ENCODE measurements at places on chromosomes 1 and 21.

- H3K27me3 ChIP-seq = no peaks in the 10 kb centered on the region
- H3K4me3 ChIP-seq = no peak overlapping the region
- H3K4me1 ChIP-seq = peaks cover 8% of the 10 kb centered on the region
- no peaks in the 10 kb centered on the region for H3K36me3 ChIP-seq
- no peak for DNase-seq
Measured at GRCh38 chr1:246418565-246419312, 88.3 kb downstream of the SMYD3 start.

GRCh38 chr1:118075116-118075515, 109.9 kb downstream of the SPAG17 start:
- no peak overlapping the region for H3K4me3 ChIP-seq
- DNase-seq = no peak
- H3K36me3 ChIP-seq = peaks cover 3% of the 10 kb centered on the region
- no peak overlapping the region for H3K27ac ChIP-seq
- H3K27me3 ChIP-seq = peaks cover 8% of the 10 kb centered on the region
- no peaks in the 10 kb centered on the region for H3K4me1 ChIP-seq

GRCh38 chr1:73914951-73915350, 283.0 kb downstream of the LRRIQ3 start:
- no peaks in the 10 kb centered on the region for H3K4me1 ChIP-seq
- H3K27ac ChIP-seq = no peak overlapping the region
- H3K27me3 ChIP-seq = no peaks in the 10 kb centered on the region
- no peak for DNase-seq
- no peak overlapping the region for H3K4me3 ChIP-seq

GRCh38 chr1:57024855-57025254, 59.0 kb upstream of the C8B start:
- H3K27ac ChIP-seq = no peak overlapping the region
- H3K4me1 ChIP-seq = no peaks in the 10 kb centered on the region
- no peak overlapping the region for H3K4me3 ChIP-seq
- no peak for DNase-seq

GRCh38 chr1:16204634-16205333, 7.7 kb downstream of the ARHGEF19 start:
- peak overlapping the region; percentile 71 for H3K27ac ChIP-seq
- H3K4me1 ChIP-seq = peaks cover 19% of the 10 kb centered on the region
- DNase-seq = no peak
- H3K27me3 ChIP-seq = no peaks in the 10 kb centered on the region

DNA sequence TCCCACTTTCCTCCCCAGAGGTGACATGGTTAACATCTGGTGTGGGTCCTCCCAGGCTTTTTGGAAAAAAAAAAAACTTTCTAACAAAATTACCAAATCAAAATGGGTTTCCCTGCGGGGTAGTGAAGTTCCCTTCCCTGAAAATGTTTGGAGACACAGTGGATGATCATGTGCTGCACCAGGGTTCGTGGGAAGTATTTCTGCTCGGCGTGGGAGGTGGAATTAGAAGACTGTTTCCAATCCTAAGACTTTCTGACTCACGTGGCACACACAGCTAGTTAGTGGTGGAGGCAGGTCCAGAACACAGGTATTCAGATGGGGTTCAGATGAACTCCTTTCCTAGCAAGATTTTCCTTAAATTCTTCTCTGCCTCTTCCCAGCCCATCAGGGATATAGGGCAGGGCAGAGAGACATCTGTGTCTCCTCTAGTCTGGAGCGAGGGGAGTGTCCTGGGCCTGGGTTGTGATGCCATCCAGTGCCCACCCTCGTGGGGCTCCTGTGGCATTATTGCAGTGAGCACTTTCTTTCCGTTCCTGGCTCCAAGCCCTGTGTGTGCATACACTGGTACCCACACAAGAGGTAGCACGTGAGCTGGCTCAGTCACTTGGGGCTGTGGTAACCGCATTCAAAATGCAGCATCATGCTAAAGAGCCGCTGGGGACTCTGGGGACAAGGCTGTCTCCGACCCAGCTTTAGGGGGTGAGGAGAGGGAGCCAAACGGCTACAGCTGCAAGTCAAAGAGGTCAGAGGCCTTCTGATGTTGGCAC, 27.5 kb downstream of the KCNC4 start:
- H3K4me1 ChIP-seq = no peaks in the 10 kb centered on the region
- H3K4me3 ChIP-seq = no peak overlapping the region
- DNase-seq = no peak
- peaks cover 3% of the 10 kb centered on the region for H3K36me3 ChIP-seq
- H3K27me3 ChIP-seq = no peaks in the 10 kb centered on the region

- no peaks in the 10 kb centered on the region for H3K4me1 ChIP-seq
- H3K27me3 ChIP-seq = no peaks in the 10 kb centered on the region
- no peak overlapping the region for H3K27ac ChIP-seq
- H3K4me3 ChIP-seq = no peak overlapping the region
- H3K36me3 ChIP-seq = no peaks in the 10 kb centered on the region
Measured at GRCh38 chr1:177571076-177571475, 398.8 kb downstream of the SEC16B start.

GRCh38 chr1:224921354-224921753, 8.1 kb upstream of the DNAH14 start:
- peaks cover 2% of the 10 kb centered on the region for H3K36me3 ChIP-seq
- H3K27me3 ChIP-seq = peaks cover 37% of the 10 kb centered on the region
- H3K4me1 ChIP-seq = peaks cover 7% of the 10 kb centered on the region

DNA sequence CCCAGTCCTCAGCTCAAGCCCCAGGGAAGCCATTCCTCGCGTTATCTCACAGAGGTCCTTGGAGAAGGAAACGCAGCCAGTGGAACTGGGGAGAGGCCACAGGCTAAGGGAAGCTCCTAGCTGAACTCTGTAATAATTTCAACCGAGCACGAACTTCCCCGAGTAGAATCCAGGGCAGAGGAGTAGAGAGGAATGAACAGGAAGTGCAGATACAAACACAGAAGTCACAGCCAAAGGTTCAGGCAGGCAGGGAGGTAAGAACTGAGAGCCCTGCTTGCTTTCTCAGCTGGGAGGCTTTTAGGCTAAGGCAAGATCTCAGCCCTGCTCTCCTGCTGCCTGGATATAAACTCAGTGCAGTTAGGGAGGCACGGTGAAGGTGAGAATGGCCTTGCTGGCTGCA, 23.7 kb downstream of the WARS2 start:
- peaks cover 2% of the 10 kb centered on the region for H3K36me3 ChIP-seq
- DNase-seq = no peak
- H3K4me3 ChIP-seq = no peak overlapping the region
- no peaks in the 10 kb centered on the region for H3K27me3 ChIP-seq
- peaks cover 12% of the 10 kb centered on the region for H3K4me1 ChIP-seq

- no peaks in the 10 kb centered on the region for H3K27me3 ChIP-seq
- H3K36me3 ChIP-seq = no peaks in the 10 kb centered on the region
- no peak overlapping the region for H3K4me3 ChIP-seq
Measured at GRCh38 chr1:225602590-225603206, 50.2 kb downstream of the ENAH start.

DNA sequence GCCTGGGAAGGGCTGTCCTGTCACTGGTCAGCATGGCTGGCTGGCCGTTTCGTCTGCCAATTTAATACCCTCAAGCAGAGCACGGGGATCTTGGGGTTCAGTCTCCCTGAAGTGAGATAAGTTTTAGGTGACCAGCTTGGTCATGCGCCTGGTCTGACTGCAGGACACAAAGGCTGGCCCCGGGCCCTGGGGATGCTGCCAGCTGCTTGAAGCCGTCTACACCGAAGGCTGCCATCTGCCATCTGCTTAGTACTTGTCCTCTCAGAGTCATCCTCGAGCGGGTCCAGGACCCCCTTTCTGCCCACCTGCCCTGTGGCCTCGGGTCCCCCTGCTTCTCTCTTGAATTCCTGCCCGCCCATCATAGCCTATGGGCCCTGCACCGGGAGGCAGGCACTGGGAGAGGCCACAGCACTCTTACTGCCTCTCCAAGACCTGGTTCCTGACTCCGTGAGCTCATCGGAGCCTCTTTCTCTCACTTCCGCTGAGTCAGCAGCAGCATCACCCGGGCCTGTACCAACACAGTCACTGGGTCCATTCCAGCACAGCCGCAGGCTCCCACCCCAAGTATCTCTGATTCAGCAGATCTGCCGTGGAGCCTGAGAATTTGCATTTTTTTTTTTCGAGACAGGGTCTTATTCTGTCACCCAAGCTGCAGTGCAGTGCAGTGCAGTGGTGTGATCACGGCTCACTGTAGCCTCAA, 7.0 kb downstream of the FBLIM1 start:
- no peak overlapping the region for H3K4me3 ChIP-seq
- H3K27ac ChIP-seq = no peak overlapping the region
- H3K27me3 ChIP-seq = peaks cover 64% of the 10 kb centered on the region

- no peak overlapping the region for H3K4me3 ChIP-seq
- no peak overlapping the region for H3K27ac ChIP-seq
- no peaks in the 10 kb centered on the region for H3K27me3 ChIP-seq
- DNase-seq = no peak
Measured at GRCh38 chr21:17402937-17403336, 109.9 kb upstream of the CXADR start.

GRCh38 chr1:90763930-90764329, 46.8 kb upstream of the BARHL2 start:
- no peak overlapping the region for H3K4me3 ChIP-seq
- peaks cover 87% of the 10 kb centered on the region for H3K27me3 ChIP-seq
- DNase-seq = no peak
- H3K4me1 ChIP-seq = peaks cover 5% of the 10 kb centered on the region
- H3K27ac ChIP-seq = no peak overlapping the region

DNA sequence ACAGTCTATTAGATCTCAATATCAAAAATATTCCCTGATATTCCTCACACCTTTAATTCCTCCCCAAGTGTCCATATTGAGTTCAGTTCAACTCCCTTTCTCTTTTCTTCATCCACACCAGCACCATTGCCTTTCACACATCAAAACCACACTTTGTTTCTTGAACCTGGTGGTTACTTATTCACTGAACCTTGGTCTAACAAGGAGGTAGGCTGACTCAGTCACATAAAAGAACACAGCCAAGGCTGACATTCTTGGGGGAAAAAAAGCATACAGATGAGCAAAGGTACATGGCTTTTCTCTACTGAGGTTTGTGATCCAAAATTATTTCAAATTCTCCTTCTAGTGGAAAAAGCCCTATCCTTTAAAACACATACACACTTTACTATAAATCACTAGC, 131.7 kb upstream of the USH2A start:
- H3K4me3 ChIP-seq = no peak overlapping the region
- H3K27me3 ChIP-seq = no peaks in the 10 kb centered on the region
- no peak overlapping the region for H3K27ac ChIP-seq
- H3K36me3 ChIP-seq = no peaks in the 10 kb centered on the region
- H3K4me1 ChIP-seq = no peaks in the 10 kb centered on the region

- peaks cover 15% of the 10 kb centered on the region for H3K4me1 ChIP-seq
- H3K27me3 ChIP-seq = no peaks in the 10 kb centered on the region
- H3K4me3 ChIP-seq = no peak overlapping the region
- no peaks in the 10 kb centered on the region for H3K36me3 ChIP-seq
- H3K27ac ChIP-seq = no peak overlapping the region
Measured at GRCh38 chr1:41936107-41936506, 17.4 kb upstream of the HIVEP3 start.

DNA sequence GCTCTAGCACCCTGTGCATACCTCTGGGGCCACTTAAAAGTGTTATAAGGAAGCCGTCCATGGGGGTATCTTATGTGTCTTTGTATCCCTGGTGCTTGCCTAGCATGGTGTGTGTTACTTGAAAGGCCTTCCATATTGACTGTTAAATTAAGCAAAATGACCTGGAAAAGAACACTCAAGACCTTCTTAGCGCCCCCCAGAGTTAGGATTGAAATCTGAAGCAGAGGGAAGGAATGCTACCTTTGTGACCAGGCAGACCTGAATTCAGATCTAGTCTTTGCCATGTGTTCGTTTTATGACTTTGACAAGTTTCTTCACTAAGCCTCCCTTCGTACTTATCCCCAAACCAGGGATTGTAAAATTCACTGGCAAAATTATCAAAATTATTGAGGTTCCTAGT, 59.9 kb downstream of the SLC22A15 start:
- peaks cover 4% of the 10 kb centered on the region for H3K36me3 ChIP-seq
- DNase-seq = no peak
- no peak overlapping the region for H3K27ac ChIP-seq

DNA sequence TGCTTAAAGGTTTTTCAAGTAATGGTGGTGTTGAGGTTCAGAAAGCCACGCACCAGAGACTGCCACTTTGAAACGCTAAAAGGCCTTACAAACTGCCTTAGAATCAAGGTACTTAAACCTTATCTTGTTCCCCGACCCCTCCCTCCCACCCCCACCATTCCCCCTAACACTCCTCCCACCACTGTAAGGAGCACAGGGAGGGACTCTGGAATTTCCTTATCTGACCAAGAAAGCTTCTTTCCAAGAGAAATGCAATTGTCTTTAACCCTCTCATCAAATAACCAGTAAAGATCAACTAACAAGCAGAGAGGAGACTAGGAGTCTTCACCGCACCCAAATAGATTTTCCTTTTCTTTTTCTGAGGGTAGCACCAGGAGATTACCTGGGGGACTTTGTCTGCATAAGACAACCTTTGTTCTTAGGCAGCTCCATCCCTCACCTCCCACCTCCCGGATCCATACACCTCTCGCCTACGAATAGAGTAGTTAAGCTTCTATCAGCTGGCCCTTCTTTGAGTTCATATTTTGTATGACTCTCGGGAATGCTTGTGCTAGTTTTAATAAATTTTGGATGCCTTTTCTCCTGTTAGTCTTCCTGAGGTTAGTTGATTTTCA, 137.7 kb upstream of the ADGRL2 start:
- no peaks in the 10 kb centered on the region for H3K4me1 ChIP-seq
- no peaks in the 10 kb centered on the region for H3K36me3 ChIP-seq
- no peak overlapping the region for H3K4me3 ChIP-seq
- H3K27ac ChIP-seq = no peak overlapping the region

GRCh38 chr1:8821084-8821483, 3.6 kb upstream of the RERE start:
- H3K27ac ChIP-seq = no peak overlapping the region
- H3K4me3 ChIP-seq = no peak overlapping the region
- DNase-seq = no peak
- H3K27me3 ChIP-seq = no peaks in the 10 kb centered on the region
- H3K36me3 ChIP-seq = peaks cover 14% of the 10 kb centered on the region
- H3K4me1 ChIP-seq = peaks cover 22% of the 10 kb centered on the region

GRCh38 chr21:28454564-28455252, 538.0 kb downstream of the LTN1 start:
- H3K27me3 ChIP-seq = no peaks in the 10 kb centered on the region
- no peak overlapping the region for H3K4me3 ChIP-seq
- no peak overlapping the region for H3K27ac ChIP-seq
- H3K36me3 ChIP-seq = no peaks in the 10 kb centered on the region
- H3K4me1 ChIP-seq = no peaks in the 10 kb centered on the region

GRCh38 chr21:27756191-27756590, 789.3 kb upstream of the ADAMTS5 start:
- H3K4me1 ChIP-seq = no peaks in the 10 kb centered on the region
- H3K27me3 ChIP-seq = no peaks in the 10 kb centered on the region

DNA sequence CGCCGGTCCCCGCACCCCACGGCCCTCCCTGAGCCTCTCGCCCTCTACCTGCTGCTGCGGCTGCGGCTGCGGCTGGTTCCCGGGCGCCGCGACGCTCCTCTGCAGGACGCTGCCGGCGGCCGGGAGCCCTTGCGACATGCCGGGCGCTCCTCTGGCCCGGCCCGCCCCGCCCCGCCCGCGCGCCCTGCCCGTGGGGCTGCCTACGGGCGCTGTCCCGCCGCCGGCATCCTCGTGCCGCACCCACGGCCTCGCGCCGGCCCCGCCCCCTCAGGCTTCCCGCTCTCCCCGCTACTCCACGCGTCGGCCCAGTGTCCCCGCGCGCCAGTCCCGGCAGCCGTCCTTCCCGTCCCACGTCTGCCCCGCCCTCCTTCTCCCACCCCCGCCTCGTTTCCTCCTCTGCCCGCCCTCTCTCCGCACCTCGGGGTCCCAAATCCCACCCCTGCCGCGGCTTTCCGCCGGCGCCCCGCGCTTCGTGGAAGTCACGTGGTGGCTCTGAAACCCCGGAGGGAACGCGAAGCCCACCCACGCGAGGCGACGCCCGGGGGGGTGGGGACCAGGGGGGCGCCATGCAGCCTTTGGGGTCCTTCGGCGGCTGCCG, at the start of gene BATF3:
Gene BATF3, minus strand, starts transcription at position 216 of the 598 bp plus-strand sequence. Its CDS starts 78 bp downstream, at position 138.
- no peaks in the 10 kb centered on the region for H3K27me3 ChIP-seq
- peak within 1 kb of the TSS; percentile 78 for H3K4me3 ChIP-seq
- H3K4me1 ChIP-seq = peaks cover 67% of the 10 kb centered on the region
- peak within 1 kb of the TSS; percentile 79 for H3K27ac ChIP-seq

Measured in central memory CD8-positive, alpha-beta T cell (primary cell).